Amniotic stem cell (primary cell): ENCODE measurements at places on chromosomes 2 and 18.

DNA sequence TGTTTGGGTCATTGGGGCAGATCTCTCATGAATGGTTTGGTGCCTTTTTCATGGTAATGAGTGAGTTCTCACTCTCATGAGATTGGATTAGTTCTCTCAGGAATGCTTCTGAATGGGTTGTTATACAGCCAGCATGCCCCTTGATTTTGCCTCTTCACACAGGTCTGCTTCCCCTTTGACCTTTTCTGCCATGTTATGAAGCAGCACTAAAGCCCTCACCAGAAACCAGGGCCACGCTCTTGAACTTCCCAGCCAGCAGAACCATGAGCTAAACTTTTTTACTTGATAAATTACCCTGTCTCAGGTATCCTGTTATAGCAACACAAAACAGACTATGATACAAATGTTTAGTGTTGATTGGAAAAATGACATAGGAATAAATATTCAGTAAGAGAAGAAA is 57.3 kb downstream of the ICA1L start:
- no peak for DNase-seq

- DNase-seq, result peak; percentile 54
These were observed 140.0 kb downstream of the MEIS1 start for GRCh38 chr2:66574701-66575624.

- peak; percentile 8 for DNase-seq
These were observed 295.4 kb downstream of the CELF4 start for GRCh38 chr18:37270038-37270665.

DNA sequence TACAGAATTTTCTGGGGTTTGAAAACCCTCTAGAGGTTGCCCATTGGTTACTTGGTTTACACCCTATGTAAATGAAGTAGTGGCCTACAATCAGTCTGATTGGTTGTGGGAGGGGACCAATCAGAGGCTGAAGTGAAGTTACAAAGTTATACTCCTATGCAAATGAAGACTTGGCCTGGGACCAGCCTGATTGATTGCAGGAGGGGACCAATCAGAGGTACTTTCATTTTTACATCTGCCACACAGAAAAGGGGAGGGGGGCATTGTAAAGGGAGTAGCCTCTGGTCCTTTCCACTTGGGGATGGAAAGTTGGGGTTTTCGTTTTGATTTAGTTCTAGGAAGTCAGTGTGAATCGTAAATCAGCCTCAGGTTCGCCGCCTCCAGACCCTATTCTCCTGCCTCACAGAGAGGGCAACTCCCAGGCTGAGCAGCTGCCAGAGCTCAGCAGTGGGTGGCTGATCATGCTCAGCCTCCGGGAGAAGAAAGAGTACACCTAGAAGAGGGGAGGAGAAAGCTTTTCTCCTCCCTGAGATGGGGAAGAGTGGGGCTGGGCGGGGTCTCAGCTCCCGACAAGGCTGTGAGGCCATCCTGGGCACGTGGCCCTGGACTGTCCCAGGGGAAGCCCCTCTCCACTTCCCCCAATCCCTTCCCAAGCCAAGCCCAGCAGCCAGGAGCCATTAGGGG is 372.5 kb downstream of the GALR1 start:
- DNase-seq, result no peak

- no peak for DNase-seq
These were observed 113.5 kb upstream of the ETAA1 start for GRCh38 chr2:67283641-67284040.

- DNase-seq, result no peak
These were observed 414.6 kb downstream of the TMEM182 start for GRCh38 chr2:103176294-103176915.

GRCh38 chr2:148538375-148538774 is 106.2 kb upstream of the EPC2 start:
- no peak for DNase-seq

- no peak for DNase-seq
These were observed 69.6 kb upstream of the TMEM87B start for GRCh38 chr2:111985514-111985913.

DNA sequence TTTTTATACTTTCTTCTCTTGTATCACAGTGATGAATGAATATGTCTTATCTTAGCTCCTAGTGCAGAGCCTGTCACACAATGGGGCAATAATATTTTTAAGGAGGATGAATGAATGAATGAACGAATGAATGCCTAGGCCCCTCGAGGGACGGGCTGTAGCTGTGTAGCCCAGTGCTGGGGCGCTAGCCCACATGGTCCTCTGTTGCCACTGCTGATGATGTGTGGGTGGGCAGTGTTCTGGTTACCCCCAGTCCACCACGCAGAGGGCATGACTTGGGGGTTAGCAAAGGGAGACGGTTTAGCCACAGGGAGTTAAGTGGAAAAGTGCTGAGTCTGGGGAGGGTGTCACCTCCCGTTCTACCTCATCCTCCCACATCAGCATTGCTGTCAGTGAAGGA is 134.2 kb downstream of the SMAD7 start:
- DNase-seq, result no peak

DNA sequence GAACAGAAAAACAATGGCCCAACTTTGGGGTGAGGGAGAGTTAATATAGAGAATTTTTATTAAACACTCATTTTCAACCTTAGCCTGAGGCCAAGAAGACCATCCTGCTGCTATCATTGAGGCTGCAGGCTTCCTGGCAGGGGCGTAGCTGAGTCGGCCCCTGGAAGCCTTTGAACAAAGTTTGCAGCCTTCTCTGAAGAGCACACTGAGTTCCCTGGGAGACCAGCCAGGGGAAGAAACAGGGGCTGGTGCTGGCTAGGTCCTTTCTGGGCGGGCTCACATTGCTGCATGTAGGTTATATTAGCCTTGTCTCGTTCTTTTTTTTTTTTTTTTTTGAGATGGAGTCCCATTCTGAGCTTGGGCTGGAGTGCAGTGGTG is 126.8 kb upstream of the HS6ST1 start:
- DNase-seq, result no peak

- DNase-seq, result no peak
These were observed 95.3 kb downstream of the COPS8 start for GRCh38 chr2:237180987-237181386.

- DNase-seq, result peak; percentile 45
These were observed 451.4 kb downstream of the TNS1 start for GRCh38 chr2:217551252-217551899.

GRCh38 chr18:61556862-61557261 is 223.6 kb downstream of the CDH20 start:
- DNase-seq, result no peak

DNA sequence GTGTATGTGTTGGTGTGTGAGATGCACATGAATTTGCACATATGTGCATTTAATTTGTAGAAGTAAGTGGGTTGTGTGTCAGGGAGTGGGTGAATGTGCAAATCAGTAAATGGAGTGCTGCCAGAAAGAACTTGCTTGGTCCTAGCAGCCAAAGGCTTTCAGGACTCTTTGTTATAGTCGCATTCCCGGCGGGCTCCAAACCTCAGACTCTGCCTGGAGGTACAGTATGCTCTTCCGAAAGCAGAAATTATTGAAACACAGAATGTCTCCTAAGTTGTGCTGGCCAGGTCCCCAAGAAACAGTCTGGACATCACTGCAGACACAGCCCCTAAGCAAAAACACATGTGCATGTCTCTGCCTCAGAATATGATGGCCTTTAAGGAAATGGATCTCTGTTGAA is 232.4 kb downstream of the INSIG2 start:
- DNase-seq, result no peak

DNA sequence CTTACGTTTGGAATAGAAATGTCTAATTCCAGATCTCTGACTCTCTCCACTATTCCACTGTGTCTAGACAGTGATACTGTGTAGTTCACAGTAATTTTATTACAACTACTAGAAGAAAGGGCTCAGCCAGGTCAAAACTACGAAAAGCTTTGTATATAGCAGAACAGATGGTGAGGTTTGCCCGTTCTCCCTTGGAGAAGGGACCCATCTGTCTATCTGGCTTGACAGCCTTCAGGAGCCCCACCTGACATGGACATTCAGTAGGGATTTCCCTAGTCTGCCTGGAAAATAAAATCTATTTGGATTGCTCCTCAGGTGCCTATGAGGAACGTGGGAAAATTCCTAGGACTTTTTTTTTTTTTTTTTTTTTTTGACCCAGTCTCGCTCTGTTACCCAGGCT is 435.4 kb downstream of the NRXN1 start:
- DNase-seq, result no peak
